B cell (primary cell): ENCODE measurements at places on chromosomes 4 and X. TPM values are rescaled to one million over a fixed set of nuclear protein-coding genes. Genes with fewer than 3 reads are reported as not detected.

- H3K4me3 ChIP-seq = no peak overlapping the region
- no peaks in the 10 kb centered on the region for H3K27me3 ChIP-seq
- DNase-seq = no peak
- no peak overlapping the region for H3K27ac ChIP-seq
Observed at GRCh38 chr4:169604131-169604900, 8.1 kb downstream of the NEK1 start.

DNA sequence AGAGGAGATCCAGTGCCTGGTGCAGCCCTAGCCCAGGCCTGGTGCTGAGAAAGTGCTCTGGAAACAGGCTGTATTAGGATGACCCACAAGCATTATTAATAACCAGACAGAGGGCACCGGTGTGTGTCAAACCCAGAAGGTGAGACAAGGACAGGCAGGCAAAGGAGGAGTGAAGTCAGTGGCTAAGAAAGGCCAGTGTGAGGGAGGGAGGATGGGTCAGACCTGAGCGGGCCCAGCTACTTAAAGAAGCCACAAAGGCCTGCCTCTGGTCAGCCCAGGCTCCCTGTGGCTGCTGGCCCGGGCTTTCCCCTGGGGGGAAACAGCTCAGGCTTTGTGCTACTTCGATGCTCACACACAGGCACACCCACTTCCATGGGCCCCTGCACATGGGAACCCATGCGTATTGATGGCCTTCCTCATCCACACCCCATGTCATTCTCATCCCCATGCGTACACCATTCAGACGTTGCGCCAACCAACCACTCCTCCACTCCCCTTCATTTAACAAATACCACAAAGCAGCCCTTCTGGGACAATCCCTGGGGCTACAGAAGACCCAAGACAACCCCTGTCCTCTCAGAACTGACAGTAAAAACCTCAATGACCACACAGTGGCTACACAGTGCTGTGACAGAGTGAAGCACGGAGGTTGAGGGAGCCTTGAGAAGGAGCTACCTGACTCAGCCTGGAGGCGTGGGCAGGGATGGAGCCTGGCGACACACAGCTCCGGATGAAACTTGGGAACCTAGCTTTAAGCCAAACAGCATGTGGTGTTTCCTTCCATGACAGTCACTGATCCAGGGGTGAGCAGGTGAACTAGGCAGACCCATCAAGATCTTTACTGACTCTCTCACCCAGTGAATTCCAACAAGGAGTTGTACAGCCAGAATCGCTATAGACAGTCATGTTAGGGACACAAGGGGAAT is 24.9 kb upstream of the MTM1 start:
- no peak overlapping the region for H3K27ac ChIP-seq
- peaks cover 49% of the 10 kb centered on the region for H3K4me1 ChIP-seq

GRCh38 chr4:6641164-6641970 is 882 bp downstream of the MRFAP1 start:
- peak overlapping the region; percentile 95 for H3K27ac ChIP-seq
- H3K36me3 ChIP-seq = peaks cover 3% of the 10 kb centered on the region
- no peaks in the 10 kb centered on the region for H3K27me3 ChIP-seq
- peak overlapping the region; percentile 96 for H3K4me3 ChIP-seq
- peak; percentile 56 for DNase-seq

DNA sequence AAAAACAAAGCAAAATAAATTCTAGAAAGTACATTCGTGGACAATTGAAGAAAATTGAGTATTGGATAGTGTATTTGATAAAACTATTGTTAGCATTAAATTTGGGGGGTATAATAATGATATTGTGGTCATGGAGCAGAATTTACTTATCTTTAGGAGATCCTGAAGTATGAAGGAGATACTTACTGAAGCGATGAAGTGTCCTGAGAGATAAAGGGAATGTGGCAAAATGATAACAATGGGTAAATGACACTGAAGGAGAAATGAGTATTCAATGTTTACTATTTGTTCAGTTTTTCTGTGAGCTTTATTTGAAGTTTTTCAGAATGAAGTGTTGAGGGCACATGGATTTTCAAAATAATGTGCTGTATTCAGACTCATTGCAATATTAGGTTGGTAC is 30.0 kb upstream of the BLTP1 start:
- no peak overlapping the region for H3K27ac ChIP-seq
- H3K27me3 ChIP-seq = no peaks in the 10 kb centered on the region
- no peaks in the 10 kb centered on the region for H3K4me1 ChIP-seq

DNA sequence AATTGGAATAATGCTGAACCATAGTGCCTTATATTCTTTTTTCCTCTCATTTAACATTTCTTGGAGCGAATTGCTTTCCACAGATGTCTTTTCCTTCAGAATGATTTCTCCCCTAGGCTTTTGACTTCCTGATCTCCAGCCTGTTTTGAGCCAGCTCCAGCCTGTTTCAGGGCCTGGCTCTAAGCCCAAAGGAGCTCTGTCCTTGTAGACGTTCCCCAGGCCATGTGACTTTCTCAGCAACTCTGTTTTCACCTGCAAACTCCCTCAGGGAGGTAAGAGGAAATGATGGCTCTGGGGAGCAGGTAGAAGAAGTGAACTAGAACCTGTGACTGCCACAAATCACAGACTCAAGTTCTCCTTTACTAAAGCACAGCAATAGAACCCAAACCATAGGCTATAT is 89.1 kb downstream of the AKAP4 start:
- DNase-seq = peak; percentile 3
- no peak overlapping the region for H3K27ac ChIP-seq
- no peaks in the 10 kb centered on the region for H3K36me3 ChIP-seq
- peaks cover 11% of the 10 kb centered on the region for H3K4me1 ChIP-seq
- H3K4me3 ChIP-seq = no peak overlapping the region

- no peak for DNase-seq
- no peaks in the 10 kb centered on the region for H3K36me3 ChIP-seq
- no peak overlapping the region for H3K27ac ChIP-seq
- no peaks in the 10 kb centered on the region for H3K4me1 ChIP-seq
- H3K27me3 ChIP-seq = no peaks in the 10 kb centered on the region
Observed at GRCh38 chr4:145034727-145035211, 63.2 kb downstream of the ANAPC10 start.

The ZNF41 gene
- polyA plus RNA-seq = 5.5 and 5.7 TPM in 2 replicates

The GLRB gene
- polyA plus RNA-seq = not detected in 2 replicates

The GPAT3 gene
- 0.06 and 0.17 TPM in 2 replicates for polyA plus RNA-seq

The CACNA1F gene
- 9.3 and 9.5 TPM in 2 replicates for polyA plus RNA-seq

The TREX2 gene
- polyA plus RNA-seq = 3.8 and 5.2 TPM in 2 replicates

The RHOXF1 gene
- 1.3 and 2.8 TPM in 2 replicates for polyA plus RNA-seq

The MAGED4B gene
- 37.4 and 52.5 TPM in 2 replicates for polyA plus RNA-seq
